Lung (tissue), 17 donors: ENCODE measurements at places on chromosomes 2 and 18. TPM values are rescaled to one million over a fixed set of nuclear protein-coding genes. Genes with fewer than 3 reads are reported as not detected.

SULT1C4 gene
- total RNA-seq = 4.3 TPM

- peak overlapping the region; percentile 59 for H3K4me3 ChIP-seq
- peaks cover 7% of the 10 kb centered on the region for H3K4me1 ChIP-seq
- peaks cover 53% of the 10 kb centered on the region for H3K27me3 ChIP-seq
- no peaks in the 10 kb centered on the region for H3K36me3 ChIP-seq
- peak overlapping the region; percentile 81 for H3K27ac ChIP-seq
Measured at GRCh38 chr2:70552501-70553333, 909 bp downstream of the TGFA start.

RAB27B gene
- 21.5 TPM for total RNA-seq

- DNase-seq = peak; percentile 13
- H3K4me3 ChIP-seq = no peak overlapping the region
- no peaks in the 10 kb centered on the region for H3K27me3 ChIP-seq
- H3K36me3 ChIP-seq = no peaks in the 10 kb centered on the region
- H3K27ac ChIP-seq = no peak overlapping the region
- no peaks in the 10 kb centered on the region for H3K4me1 ChIP-seq
Measured at GRCh38 chr2:88517759-88518201, 65.3 kb upstream of the FOXI3 start.

GRCh38 chr2:174929786-174930185 lies 75.4 kb downstream of the CHN1 start:
- no peak overlapping the region for H3K27ac ChIP-seq
- no peaks in the 10 kb centered on the region for H3K27me3 ChIP-seq
- no peak for DNase-seq
- H3K4me3 ChIP-seq = no peak overlapping the region
- peaks cover 5% of the 10 kb centered on the region for H3K36me3 ChIP-seq
- no peaks in the 10 kb centered on the region for H3K4me1 ChIP-seq

GPBAR1 gene
- total RNA-seq = 3.2 TPM

GRCh38 chr2:14424478-14425390 lies 207.8 kb upstream of the LRATD1 start:
- no peak overlapping the region for H3K27ac ChIP-seq
- no peaks in the 10 kb centered on the region for H3K27me3 ChIP-seq
- peaks cover 2% of the 10 kb centered on the region for H3K4me1 ChIP-seq
- no peak for DNase-seq

- H3K27me3 ChIP-seq = no peaks in the 10 kb centered on the region
- H3K4me1 ChIP-seq = no peaks in the 10 kb centered on the region
- peak; percentile 53 for DNase-seq
- H3K36me3 ChIP-seq = no peaks in the 10 kb centered on the region
- H3K27ac ChIP-seq = no peak overlapping the region
Measured at GRCh38 chr18:39845106-39845505, 2109.9 kb upstream of the PIK3C3 start.

DNA sequence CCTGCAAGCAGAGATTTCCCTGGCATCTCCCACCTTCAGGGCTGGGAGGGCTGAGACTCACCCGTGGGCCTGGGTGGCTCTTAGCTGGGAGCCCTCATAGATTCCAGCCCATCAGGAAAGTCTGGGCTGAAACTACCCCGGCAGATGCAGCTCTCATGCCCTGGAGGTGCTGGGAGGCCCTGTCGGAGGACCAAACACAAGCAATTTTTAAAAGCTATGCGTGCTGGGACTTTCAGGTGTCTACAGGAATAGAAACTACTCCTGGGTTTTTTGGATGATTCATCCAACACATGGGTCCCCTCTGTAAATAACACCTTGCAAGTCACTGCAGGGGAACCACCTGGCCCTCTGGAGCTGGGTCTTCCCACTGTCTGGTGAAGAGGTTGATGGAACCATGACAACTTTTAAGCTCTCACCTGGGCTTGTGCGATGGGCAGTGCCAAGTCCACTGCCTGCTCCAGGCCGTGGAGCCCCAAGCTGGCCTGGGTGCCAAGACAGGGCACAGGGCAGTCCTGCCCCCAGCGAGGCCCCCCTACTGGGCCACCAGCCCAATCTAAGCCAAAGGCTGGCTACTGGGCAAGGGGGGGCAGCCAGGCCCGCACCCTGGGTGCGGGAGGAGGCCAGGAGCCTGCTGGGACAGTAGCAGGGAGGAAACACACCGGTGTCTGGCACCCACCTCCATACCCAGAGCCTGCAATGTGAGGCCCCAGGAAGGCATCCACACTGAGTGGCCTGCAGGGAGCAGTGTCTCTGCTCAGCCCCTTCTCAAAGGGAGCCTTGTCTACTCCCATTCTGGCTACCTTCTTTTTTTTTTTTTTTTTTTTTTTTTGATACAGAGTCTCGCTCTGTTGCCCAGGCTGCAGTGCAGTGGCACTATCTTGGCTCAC lies 1.1 kb upstream of the GPR55 start:
- no peak overlapping the region for H3K27ac ChIP-seq
- no peak for DNase-seq
- H3K27me3 ChIP-seq = no peaks in the 10 kb centered on the region
- no peaks in the 10 kb centered on the region for H3K4me1 ChIP-seq
- H3K4me3 ChIP-seq = no peak overlapping the region

NOSTRIN gene
- 29.2 TPM for total RNA-seq

BZW1 gene
- 226 TPM for total RNA-seq

DNA sequence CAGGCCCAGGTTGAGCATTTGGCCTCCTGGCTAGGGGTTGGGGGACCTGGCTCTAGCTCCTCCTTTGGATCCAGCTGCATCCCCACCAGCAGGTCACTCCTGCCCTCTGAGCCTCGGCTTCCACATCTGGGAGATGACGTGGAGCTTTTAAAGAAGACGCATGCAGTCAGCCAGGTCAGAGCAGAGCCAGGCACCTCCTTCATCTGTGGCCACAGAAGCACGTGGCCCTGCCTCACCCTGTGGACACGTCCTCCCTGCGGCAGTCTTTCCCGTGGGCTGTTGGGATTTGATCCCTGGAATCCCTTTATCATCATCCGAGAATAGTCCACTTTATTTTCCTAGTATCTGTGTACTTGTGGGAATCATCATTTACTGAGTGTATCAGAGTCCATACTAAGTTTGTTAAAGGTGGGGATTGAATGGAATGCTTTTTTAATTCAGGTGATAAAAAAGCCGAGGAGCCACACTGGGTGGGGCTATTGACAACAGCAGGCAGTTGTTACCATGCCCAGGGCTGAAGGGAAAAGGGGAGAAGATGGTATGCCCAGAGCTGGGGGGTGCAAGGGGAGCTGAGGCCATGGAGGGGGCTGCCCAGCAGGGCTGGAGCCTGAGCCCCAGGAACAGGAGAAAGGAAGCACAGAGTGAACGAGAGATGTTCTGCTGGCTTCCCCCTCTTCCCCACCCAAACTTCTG lies 170.1 kb downstream of the LAMA1 start:
- no peak for DNase-seq
- no peaks in the 10 kb centered on the region for H3K36me3 ChIP-seq
- no peaks in the 10 kb centered on the region for H3K4me1 ChIP-seq
- H3K4me3 ChIP-seq = no peak overlapping the region
- H3K27ac ChIP-seq = no peak overlapping the region

ACADL gene
- 27.6 TPM for total RNA-seq

DNA sequence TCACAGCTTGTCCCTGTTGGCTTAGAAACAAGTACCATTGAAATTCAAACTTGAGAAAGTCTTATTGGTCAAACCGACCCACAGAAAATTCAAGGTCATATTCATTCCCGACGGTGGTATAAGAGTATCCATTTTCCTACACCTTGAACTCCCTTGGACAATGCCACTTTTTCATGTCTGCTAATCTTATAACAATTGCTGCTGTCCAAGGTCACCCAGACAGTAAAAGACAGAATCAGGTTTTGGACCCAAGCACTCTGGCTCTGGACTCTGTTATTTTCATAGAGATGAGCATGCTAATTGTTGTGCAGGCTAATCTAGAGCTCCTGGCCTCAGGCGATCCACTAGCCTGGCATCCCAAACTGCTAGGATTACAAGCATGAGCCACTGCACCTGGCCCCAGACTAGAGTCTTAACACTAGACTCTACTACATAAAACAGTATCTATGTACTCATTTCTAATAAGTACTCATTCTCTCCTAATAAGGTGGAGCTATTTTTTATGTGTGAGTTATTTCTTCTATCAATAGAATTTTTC lies 57.8 kb downstream of the C2orf76 start:
- H3K36me3 ChIP-seq = no peaks in the 10 kb centered on the region
- H3K27me3 ChIP-seq = no peaks in the 10 kb centered on the region
- DNase-seq = no peak
- no peak overlapping the region for H3K4me3 ChIP-seq

DNA sequence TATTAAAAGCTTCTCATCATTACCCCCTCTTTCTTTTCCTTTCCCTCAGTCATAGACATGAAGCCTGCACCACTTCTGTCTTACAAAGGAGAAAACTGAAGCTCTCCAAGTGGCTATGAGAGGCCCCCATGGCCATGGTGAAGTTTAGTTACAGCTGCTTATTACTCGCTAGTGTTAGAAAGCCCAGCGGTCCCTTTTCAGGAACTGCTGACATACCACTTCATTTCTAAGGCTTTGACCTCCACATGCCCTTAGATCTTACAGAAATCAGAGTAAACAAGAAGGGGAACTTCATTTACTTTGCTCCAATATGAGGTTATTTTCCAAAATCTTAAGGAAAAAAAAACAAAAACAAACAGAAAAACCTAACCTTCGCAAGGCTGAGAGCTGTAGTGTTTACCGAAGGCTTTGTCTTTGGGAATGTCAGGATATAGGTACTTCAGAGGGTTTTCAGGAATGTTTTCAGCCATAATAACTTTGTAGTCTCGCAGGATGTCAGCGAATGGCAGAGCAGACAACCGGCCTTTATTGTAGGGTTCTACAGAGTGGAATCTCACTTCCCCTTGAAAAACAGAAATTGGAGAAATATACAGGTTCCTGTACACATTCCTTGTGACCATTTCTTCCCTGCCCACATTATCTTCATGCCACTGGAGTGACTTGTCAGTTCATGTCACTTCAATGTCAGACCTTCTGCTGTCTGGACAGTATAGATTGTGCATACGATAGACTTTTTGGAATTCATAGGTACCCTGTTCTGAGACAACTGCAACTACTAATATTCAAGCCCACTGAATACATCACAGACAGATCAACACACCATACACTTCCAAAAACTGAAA lies 18.8 kb upstream of the STAT1 start:
- DNase-seq = peak; percentile 77
- no peak overlapping the region for H3K27ac ChIP-seq
- H3K27me3 ChIP-seq = no peaks in the 10 kb centered on the region
- H3K4me3 ChIP-seq = no peak overlapping the region
- H3K4me1 ChIP-seq = peaks cover 21% of the 10 kb centered on the region

- no peak overlapping the region for H3K27ac ChIP-seq
- no peaks in the 10 kb centered on the region for H3K36me3 ChIP-seq
- H3K4me3 ChIP-seq = no peak overlapping the region
- DNase-seq = no peak
- no peaks in the 10 kb centered on the region for H3K27me3 ChIP-seq
Measured at GRCh38 chr2:2902547-2903281, 474.9 kb downstream of the EIPR1 start.

ARHGAP15 gene
- 13.0 TPM for total RNA-seq

DNA sequence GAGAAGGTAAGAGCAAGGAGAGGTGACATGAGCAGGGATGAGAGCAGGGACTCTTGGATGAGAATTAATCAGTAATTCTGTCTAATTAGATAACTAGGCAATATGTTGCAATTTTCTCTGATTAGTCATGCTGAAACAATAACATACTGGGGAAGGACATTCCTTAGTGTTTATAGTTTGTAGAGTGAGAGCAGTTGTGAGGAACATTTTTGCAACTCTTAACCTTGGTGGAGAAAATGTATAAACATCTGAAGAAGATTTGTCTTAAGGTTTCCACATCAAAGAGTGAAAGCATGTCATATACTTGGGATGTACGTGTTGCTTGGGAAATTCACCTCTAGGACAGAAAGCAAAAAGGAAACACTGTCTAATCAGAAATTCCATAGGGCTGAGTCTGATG lies 955.4 kb upstream of the FANCL start:
- DNase-seq = no peak
- no peaks in the 10 kb centered on the region for H3K27me3 ChIP-seq
- H3K4me1 ChIP-seq = no peaks in the 10 kb centered on the region
- H3K36me3 ChIP-seq = no peaks in the 10 kb centered on the region

PPP4R1 gene
- 190 TPM for total RNA-seq

DNA sequence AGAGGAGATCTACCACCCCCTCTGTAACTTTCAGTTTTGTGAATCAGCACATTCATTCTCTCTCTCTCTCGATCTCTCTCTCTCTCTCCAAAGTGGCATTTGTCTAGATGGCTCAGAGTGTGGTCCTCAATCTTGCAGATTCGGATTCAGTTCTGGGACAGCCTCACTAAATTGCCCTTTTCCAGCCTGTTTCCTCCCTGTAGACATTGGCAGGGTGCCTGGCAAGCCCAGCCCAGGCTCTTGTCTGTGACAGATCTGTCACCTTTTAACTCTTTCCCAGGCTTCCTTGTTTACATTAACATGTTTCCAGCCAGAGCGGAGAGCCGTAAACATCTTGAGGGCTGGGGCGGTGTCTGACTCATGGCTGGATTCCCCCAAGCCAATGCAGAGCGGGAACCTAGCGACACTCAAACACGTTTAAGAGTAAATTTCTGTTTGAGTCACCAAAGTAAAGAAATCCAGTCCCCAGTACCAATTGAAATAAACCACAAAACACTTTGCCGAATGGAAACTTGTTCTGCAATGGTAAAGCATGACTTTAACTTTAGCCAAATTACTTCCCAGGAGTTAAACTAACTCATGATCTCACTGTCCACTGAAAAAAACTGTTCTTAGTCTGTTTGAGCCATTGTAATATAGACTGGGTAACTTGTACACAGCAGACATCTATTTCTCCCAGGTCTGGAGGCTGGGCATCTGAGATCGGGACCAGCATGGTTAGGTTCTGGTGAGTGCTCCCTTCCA lies 6.6 kb upstream of the CYP27C1 start:
- H3K4me3 ChIP-seq = no peak overlapping the region
- H3K4me1 ChIP-seq = peaks cover 17% of the 10 kb centered on the region
- peak; percentile 88 for DNase-seq
- H3K27ac ChIP-seq = peak overlapping the region; percentile 81
- no peaks in the 10 kb centered on the region for H3K27me3 ChIP-seq

DNA sequence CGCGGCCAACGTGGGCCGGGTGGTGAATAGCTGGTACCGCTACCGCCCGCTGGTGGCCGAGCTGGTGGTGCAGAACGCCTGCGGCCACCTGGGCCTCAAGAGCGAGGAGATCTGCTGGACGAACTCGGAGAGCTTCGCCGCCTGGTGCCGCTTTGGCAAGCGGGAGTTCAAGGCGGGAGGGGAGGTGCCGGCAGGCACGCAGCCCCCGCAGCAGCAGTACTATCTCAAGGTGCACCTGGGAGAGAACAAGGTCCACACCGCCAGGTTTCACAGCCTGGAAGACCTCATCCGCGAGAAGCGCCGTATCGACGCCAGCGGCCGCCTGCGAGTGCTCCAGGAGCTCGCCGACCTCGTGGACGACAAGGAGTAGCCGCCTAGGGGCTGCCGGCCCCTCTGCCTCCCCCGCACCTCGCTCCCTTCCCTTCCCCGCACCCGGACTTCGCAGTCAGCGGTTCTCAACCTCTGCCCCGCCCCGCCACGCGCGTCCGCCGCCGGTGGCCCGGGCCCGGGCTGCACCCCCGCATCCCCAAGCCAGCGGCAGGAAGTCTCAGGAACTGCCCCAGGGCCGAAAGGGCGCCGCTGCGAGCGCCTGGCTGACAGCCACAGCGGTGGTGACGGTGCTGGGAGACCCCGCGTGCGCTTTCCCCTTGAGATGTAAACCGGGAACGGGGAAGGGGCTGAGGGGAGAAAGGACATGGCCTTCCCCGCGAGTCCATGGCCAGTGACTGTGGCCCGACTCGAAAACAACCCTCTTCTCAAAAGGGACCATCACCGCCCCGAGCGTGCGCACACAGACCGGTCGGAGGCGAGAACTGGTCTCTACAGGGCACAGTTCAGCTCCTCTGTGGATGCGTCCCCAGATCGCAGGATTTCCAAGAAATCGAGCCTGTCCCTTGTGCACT lies 2.2 kb downstream of the LRATD1 start:
- H3K36me3 ChIP-seq = no peaks in the 10 kb centered on the region
- no peaks in the 10 kb centered on the region for H3K27me3 ChIP-seq
- H3K27ac ChIP-seq = peak overlapping the region; percentile 87
